ENCODE measurements at places on chromosomes 6 and 20. TPM values are rescaled to one million over a fixed set of nuclear protein-coding genes. Genes with fewer than 3 reads are reported as not detected.

Gene MLN
- total RNA-seq, result not detected

Gene AIG1
- 44.9 TPM for total RNA-seq

Gene MAP3K7
- total RNA-seq, result 36.1 TPM

Gene LY6G6D
- not detected for total RNA-seq

Gene BTN1A1
- not detected for total RNA-seq

Gene B3GAT2
- total RNA-seq, result under 0.01 TPM

Gene SEMG1
- not detected for total RNA-seq

Gene PPP1R16B
- not detected for total RNA-seq

Gene ZC2HC1B
- total RNA-seq, result not detected

Gene C6orf141
- 0.43 TPM for total RNA-seq

Gene NKAIN4
- not detected for total RNA-seq

Gene TSPO2
- not detected for total RNA-seq

Gene ASIP
- total RNA-seq, result not detected

Gene CRISP2
- total RNA-seq, result not detected
